Fibroblast of upper back skin (primary cell): ENCODE measurements at places on chromosomes 7 and 10.

GRCh38 chr10:94591461-94592205, 46.0 kb downstream of the HELLS start:
- DNase-seq = no peak

DNA sequence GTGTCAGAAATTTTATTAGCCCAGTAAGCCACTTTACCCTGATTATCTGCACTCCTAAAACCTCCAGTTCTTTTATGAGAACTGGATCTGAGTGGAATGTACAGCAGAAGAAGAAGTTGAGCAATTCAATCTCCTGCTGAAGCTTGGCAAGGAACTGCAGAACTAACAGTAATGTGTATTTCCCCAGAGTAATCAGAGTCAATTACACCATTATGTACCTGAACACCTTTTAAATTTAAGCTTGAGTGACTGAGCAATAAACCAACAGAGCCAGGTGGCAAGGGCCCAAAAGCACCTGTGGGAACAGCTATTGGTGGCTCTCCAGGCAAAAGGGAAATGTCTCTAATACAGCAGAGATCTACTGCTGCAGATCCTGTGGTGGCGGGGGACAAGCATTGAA, 40.1 kb upstream of the AKR1C2 start:
- DNase-seq = no peak

DNA sequence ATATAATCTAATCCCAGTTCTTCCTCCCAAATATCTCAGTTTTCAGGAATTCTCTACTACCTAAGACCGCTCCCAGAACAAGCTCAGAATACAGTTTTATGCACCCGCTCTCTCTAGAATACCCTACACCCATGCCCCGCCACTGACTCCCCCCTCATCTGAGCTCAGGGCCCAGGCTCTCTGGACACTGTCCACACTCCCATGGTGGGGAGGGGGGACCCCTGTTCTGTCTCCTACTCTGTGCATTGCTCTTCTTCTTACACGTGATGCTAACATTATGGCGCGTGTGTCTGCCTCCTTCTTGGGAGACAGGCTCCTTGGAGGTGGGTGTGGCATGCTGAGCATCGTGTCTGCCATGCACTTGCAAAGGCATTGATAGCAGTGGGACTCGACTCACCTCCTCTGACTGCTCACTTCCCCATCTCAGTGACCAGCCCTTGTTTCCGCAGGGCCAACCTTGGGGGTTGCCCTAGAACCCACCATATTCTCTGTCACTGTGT, 127.9 kb downstream of the TCERG1L start:
- no peak for DNase-seq

DNA sequence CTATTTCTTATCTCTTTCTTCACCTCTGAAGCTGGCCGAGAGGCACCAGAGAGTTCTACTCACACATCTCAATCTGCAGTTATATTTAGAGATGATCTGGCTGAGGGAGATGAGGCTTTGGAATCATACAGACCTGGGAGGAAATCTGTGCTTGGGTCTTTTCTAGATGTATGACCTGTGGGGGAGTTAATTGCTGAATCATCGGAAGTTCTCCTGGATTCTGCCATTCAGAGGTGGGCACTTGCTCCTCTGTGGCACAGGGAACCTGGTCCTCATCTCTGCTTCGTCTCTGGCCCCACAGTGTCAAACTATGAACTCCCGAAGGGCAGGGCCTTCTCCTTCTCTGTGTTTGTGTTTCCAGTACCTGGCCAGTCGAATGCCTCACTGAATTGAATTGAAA, 52.5 kb downstream of the BLNK start:
- DNase-seq = no peak

DNA sequence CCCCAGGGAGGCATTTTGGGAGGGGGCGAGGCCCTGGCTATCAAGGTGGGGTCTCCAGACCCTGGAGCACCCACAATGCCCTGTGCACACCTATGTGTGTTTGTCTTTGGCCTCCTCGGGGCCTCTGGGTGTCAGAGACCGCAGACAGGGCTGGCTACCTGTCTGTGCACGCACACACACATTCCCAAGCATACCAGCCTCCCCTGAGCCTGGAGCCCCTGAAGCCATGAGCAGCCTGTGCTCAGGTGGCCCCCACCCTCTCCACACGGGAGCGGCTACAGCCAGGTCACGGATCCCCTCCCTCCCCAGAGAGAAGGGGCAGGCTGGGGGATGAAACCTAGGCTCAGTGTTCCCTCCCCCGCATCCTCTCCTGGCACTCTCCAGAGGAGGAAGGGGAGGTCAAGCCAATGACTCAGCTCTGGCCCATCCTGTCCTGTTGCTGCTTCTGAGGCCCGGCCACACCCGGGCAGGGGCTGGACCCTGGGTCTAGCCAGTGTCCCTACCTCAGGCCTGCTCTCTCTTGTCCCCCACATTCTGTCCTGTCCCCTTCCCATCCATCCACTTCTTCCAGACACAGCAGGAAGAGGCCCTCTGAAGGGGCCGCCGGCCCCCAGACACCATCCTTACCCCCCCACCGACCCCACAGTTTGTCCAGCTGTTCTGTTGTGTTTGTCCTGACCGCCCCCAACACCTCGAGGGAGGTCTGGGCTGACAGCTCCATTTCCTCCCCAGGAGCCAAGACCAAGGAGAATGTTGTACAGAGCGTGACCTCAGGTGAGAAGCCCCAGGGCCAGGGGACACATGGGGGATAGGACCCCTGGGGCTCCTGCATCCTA, 720 bp downstream of the SNCG start:
- peak; percentile 43 for DNase-seq
